ENCODE measurements at places on chromosomes 7 and 10.

- DNase-seq, result no peak
These were observed 22.8 kb downstream of the PRKAG2 start for GRCh38 chr7:151853896-151854719.

- no peak for DNase-seq
These were observed 98.6 kb upstream of the PHYHIPL start for GRCh38 chr10:59077855-59078254.

DNA sequence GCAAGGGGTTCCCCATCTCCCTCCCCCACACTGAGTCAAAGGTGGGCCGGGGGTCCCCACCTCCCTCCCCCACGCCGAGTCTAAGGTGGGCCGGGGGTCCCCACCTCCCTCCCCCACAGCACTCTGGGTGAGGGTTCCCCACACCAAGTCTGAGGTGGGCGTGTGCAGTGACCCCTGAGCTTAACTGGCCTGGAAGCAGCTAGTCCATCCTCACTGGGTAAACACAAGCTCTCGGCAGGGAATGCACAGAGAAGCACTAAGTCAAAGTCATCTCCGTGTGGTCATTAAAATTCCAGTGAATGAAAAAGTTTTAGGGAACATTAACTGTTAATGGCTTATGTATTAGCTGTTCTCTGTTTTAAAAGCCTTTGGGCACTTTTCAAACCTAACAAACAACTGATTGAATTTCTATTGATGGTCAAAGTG, 43.7 kb upstream of the PRKAR1B start:
- DNase-seq, result no peak

GRCh38 chr10:18607503-18608378, 43.6 kb downstream of the NSUN6 start:
- DNase-seq, result no peak

- peak; percentile 47 for DNase-seq
These were observed 30.6 kb downstream of the TLX1 start for GRCh38 chr10:101161494-101162299.
